ENCODE measurements at places on chromosomes 11 and 22.

GRCh38 chr11:64298966-64299846, 952 bp upstream of the CATSPERZ start:
- no peak for DNase-seq

DNA sequence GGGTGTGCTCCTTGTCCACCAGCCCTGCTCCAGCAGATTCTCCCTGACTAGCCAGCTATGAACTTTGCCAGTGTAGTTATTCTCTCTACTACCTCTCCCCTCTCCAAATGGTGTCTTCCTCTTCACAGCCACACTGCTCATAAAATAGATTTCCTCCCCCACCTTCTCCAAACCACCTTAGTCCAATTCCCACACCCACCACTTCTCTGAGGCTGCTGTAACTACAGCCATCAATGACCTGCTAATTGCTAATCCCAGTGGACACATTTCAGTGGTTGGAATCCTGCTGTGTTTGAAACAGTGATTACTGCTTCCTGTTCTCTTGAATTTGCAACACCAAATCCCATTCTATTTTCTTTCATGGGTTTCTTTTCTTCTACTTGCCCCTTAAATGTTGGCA, 23.4 kb downstream of the SYT9 start:
- DNase-seq = no peak

DNA sequence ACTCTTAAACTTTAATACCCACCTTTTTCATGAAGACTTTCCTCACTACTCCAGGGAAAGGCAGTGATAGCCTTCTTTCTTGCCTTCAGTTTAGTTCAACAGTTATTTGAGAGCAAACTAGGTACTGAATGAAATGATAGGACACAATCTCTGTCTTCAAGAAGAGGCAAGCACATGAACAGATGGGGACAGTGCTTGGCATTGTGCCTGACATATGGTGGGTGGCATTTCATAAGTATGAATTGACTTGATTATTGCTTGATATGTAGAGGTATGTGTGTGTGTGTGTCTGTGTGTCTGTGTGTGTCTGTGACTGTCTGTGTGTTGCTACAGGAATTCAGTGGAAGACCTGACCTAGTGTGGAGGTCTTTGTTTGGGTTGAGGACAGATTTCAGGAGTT, 504.1 kb downstream of the NELL1 start:
- no peak for DNase-seq

GRCh38 chr11:1177020-1177770, 19.4 kb downstream of the MUC5AC start:
- no peak for DNase-seq

GRCh38 chr11:17494019-17494418, 17.4 kb upstream of the ABCC8 start:
- no peak for DNase-seq

- DNase-seq = no peak
These were observed 137.6 kb downstream of the MAML2 start for GRCh38 chr11:96205460-96205809.

DNA sequence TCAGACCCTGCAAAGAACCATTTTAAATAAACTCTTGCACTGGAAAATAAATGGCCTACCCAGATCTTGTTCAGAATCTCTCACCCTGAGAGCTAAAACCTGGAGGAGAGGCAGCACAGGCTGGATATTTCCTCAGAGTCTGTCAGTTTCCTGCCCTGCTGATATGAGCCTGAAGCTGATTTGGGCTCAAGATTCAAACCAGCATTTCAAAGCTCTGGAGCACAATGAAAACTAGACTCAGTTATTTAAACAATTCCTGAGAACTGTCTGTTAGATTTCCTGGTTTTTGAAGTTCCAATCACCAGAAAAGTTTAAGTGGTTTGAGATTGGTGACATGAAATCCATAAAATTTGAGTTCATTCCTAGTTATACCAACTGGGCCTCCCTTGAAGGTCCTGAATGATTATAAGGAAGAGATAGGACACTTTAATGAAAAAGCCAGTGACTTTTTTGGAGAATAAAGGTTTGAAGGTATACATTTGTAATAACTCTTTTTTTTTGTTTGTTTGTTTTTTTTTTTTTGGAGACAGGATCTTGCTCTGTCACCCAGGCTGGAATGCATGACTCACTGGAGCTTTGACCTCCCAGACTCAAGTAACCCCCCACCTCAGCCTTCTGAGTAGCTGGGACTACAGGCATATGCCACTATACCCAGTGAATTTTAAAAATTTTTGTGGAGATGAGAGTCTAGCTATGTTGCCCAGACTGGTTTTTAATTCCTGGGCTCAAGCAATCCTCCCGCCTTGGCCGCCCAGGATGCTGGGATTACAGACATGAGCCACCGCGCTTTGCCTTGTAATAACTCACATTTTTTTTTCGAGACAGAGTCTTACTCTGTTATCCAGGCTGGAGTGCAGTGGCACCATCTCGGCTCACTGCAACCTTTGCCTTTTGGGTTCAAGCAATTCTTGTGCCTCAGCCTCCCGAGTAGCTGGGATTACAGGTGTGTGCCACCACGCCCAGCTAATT, 8.0 kb upstream of the ESAM start:
- no peak for DNase-seq

GRCh38 chr11:128283451-128283850, 303.9 kb downstream of the ETS1 start:
- no peak for DNase-seq

DNA sequence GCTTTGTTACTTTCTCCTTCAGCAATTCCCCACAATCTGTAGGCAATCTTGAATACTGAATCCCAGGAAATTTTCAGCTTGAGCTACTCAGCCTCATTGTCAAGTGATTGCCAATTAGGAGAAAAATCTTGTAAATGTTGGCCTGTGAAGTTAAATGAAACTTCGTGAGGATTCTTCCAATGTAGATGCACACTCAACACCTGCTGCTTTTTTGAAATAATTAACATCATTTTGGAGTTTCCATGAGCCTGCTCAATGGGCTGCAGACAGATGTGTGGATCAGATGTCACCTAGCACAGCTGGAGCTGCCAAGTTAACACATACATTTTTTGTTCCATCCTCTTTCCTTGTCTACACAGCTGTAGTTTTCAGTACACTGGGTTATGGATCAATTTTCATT, 645.6 kb upstream of the LUZP2 start:
- no peak for DNase-seq

GRCh38 chr11:43988040-43988817, 45.8 kb downstream of the C11orf96 start:
- DNase-seq = no peak

DNA sequence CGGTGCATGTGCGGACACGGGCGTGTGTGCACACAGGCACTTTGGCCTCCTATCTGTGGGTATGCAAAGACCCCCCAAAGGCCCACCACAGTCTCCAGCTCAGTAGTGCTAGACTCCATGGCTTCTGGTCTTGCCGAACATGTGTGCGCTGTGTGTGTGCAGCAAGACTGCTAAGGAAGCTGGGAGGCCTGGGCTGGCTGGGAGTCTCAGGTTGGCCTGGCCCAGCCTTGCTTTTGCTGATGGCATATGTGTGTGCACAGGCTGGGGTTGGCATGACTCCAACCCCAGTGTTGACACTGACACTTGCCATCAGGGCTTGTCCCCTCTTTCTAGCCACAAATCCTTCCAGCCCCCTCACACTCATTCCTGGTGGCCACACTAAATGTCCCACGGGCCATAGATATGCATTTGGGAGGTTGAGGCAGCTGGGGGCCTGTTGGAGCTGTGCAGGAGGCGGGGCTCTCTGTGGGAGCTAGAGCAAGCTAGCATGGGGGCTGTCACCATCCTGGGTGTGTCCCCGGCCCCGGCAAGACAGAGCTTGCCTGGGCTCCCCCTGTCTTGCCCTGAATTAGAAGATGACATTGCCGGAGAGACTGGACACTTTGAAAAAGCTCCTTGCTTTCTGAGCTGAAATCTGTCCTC, 60.9 kb upstream of the NECTIN1 start:
- no peak for DNase-seq

GRCh38 chr22:32175683-32176644, 16.9 kb upstream of the C22orf42 start:
- DNase-seq = no peak

- DNase-seq = no peak
These were observed 13.3 kb downstream of the IL10RA start for GRCh38 chr11:117999354-117999993.

GRCh38 chr22:19703869-19704268, 10.4 kb upstream of the SEPTIN5 start:
- DNase-seq = no peak

DNA sequence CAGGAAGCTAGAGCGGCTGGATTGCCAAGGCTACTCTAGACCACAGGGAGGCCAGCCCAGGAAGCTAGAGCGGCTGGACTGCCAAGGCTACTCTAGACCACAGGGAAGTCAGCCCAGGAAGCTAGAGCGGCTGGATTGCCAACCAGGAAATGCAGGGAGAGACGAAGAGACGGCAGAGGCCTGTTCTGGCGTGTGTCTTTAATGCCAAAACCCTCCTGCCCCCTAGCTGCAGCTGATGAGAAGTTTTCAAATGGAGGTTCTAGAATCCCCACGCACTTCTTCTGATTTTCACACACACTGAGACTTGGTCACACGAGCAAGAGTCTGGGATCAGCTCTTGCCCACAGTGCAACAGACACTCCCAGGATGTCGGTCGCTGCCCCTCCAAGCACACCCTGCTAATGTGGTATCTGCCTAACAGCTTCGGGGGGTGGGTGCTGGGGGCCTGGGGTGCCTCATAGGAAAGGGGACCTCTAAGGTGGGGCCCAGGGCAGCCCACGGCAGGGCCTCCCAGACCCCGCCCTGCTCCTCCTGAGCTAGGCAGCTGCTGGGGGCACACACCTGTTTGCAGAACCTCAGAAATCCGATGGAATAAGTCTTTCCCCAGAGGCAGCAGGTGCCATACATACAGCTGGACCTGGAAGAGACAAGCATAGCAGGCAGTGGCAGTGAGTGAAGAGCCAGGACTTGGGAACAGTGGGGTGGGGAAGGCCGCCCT, 28.5 kb downstream of the MAFF start:
- DNase-seq = no peak

DNA sequence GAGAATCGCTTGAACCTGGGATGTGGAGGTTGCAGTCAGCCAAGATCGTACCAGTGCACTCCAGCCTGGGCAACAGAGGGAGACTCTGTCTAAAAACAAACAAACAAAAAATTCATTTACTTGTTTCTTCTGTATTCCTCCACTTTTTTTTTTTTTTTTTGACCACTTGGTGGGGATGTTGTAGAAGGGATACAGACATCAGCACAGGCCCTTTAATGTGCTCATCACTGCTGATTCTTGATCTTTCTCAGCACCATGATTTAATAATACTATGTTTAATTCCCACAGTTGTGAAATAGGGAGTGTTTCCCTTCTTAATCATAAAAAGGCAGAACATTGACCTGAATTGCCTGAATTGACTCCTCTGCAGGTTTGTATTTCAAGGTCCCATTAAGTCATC, 4.5 kb downstream of the TTC9C start:
- peak; percentile 60 for DNase-seq

Data from CD4-positive, CD25-positive, alpha-beta regulatory T cell (primary cell).